ELR (cell line): ENCODE measurements at places on chromosomes 6 and 20.

- no peak for DNase-seq
Measured at GRCh38 chr20:41393705-41394066, 27.1 kb upstream of the EMILIN3 start.

DNA sequence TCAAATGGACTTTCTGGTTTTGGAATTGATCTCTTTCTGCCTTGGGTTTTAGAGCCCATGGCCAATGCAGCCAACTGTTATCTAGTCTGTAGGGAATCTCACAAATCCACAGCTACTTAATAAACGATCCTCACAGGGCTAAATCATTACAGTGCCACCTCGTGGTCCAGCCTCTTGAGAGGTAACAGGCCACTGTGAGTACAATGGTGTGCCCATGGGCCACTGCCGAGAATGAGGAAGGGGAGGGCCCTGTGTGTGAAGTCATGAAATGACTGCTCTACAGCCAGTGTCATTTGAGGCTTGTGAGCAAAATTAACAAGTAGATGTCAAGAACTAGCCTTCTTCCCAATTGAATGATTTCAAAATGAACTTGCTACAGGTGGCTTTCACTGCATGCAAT lies 54.3 kb upstream of the GMPR start:
- peak; percentile 49 for DNase-seq

DNA sequence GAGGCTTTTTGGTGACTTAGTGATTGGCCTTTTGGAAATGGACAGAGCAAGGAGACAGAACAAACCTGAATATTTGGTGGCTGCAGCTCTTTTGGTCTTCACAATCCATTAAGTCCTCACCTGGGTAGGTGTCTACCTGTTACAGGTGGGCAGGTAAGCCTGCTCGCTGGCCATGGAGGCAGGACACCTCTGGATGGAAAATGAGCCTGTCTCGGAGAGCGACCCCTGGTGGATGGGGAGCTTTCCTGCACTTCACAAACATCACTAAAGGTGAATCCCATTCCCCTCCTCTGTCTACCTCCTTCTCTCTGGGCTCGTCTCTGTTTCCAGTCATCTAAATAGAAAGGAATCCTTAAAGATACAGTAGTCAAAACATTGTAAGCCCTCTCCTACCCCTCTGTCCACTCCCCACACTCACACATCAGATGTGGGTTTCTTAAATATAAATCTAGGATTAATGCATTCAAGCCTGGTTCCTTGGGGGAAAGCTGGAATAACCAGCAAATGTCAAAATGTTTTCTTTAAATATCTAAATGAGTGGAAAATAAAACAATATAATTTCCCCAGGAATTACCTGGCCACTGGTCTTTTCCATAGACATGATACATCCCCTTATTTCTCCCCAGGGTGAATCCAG lies 304.9 kb downstream of the CDH26 start:
- DNase-seq = peak; percentile 57

- peak; percentile 99 for DNase-seq
Measured at GRCh38 chr6:17714879-17715851, 8.4 kb upstream of the NUP153 start.

GRCh38 chr6:109197061-109197460 lies 101.8 kb downstream of the CEP57L1 start:
- no peak for DNase-seq

GRCh38 chr20:50788045-50788991 lies 6.5 kb upstream of the BCAS4 start:
- DNase-seq = peak; percentile 87

- no peak for DNase-seq
Measured at GRCh38 chr6:75077701-75078100, 128.2 kb downstream of the COL12A1 start.

DNA sequence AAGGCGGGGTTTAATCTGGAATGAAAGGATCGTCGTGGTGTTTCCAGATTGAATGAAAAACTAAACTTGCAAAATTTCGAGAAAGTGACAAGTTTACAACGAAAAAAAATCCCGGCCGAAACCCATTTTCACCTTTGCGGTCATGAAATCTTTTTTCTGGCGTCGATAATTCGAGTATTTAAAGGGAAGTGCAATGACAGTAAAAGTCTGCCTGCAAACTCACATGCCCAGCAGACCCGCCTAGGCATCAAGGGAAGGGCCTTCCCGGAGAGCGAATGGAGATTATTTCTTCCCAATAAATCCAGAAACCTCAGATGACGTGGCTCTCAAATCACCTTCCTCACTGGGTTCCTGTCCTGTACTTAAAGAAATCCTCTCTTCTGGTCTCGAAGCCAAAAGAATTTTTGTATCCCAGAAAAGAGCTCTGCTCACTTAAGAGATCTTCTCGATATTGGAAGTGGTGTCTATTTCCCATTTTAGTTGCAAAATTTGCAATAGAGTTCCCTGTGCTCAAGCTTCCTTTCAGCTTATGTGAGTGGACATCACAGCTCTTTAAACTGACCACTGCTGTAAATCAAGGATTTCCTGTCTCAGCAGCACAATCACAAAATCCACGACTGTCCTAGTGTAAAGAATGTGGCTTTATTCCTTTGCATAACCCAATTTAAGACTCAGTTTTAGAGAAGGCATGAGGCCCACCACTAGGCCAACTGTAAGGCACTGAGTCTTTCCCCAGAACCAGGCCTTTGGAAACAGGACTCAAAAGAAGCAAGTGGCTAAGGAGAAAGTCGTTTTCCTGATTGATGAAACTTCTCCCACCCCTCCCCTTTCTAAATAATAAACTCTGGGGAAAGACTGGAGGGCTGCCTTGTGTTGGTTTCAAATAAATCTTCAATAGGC lies 3.9 kb downstream of the OLIG3 start:
- DNase-seq = no peak

DNA sequence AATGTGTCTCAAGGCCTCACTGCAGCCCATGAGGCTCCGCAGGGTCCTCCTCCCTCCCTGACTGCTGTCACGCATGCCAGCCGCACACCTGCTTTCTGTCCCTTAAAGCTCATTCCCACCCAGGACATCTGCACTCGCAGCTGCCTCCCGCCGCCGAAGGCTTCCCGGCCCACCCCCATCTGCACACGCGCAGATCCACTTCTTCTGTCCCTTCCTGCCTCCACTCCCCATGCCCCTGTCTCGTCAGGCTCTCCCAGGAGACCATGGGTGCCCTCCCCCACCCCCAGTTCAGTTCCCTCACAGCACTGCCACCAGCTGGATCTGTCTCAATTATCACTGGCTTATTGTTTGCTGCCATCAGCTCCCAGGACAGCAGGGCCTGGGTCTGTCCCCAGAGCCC lies 63.0 kb downstream of the RIPOR3 start:
- no peak for DNase-seq

DNA sequence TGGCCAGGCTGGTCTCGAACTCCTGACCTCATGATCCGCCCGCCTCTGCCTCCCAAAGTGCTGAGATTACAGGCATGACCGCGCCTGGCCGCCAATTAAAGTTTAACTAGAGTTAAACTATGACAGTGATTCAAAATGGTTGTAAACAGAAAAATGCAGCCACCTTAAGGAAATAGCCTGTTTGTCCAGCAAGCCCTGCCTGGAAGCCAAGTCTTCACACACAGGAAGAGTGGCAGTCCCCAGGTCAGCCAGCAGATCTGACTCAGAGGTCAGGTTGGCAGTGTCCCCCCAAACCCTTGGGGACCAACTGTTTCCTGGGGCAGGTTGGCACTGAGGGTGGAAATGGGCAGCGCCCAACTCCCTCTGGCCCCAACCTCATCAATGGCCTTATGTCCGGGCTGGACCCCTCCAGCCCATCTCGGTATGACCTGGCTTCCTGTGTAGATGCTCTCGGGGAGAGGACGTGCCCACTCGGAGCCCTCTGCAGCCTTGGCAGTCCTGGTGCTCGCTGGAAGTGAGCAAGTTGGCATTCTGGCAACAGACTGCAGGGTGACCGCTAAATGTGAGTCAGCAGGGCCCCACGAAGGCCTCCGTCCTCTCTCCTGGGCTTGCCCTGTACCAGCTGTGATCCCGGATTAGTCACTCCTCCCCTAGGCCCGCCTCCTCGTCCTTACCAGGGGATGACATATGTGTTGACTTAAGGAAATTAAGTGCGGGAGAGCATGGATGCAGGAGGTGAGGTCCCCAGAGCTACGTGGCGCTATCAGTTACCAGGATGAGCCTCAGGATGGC lies 9.7 kb upstream of the HSP90AB1 start:
- DNase-seq = peak; percentile 99

DNA sequence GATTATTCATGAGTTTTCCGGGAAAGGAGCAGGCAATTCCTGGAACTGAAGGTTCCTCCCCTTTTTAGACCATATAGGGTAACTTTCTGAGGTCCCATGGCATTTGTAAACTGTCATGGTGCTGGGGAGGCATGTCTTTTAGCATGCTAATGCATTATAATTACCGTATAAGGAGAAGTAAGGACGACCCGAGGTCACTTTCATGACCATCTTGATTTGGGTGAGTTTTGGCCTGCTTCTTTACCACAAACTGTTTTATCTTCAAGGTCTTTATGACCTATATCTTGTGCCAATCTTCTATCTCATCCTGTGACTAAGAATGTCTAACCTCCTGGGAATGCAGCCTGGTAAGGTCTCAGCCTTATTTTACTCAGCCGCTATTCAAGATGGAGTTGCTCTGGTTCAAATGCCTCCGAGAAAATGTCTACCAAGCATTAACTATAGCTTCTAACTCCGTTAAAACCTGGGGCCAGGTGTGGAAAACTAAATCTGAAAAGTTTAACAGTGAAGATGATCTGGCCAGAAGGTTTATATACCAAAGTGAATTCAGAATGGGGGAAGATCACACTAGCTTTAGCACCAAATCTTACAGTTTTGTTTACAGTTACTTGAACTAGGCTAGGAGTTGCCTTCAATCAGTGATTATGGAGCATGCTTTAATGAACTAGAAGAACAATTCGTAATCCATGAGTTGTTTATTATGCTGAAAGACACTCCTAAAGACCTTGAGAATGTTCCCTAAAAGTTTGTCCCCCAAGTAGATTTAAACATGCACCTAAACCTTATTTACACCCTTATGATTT lies 80.0 kb upstream of the TOP1 start:
- peak; percentile 60 for DNase-seq

DNA sequence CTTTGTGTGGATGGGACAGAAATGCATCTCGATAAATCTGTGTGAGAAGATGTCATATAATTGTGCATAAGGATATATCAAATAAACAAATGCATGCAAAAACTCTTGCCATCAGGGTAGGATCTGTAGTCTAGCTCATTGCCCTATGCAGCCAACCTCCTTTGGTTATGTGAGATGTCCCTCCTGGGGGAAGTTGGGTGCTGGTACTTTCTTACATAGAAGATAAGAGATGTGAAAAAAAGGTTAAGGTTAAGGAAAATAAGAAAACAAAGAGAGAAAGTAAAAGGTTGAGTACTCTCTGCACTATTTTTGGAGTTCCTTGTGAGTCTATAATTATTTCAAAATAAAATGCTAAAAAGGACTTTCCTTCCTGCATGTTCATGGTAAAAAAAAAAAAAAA lies 30.4 kb downstream of the ZDHHC14 start:
- no peak for DNase-seq

- peak; percentile 72 for DNase-seq
Measured at GRCh38 chr20:46307139-46307998, 929 bp downstream of the CDH22 start.

DNA sequence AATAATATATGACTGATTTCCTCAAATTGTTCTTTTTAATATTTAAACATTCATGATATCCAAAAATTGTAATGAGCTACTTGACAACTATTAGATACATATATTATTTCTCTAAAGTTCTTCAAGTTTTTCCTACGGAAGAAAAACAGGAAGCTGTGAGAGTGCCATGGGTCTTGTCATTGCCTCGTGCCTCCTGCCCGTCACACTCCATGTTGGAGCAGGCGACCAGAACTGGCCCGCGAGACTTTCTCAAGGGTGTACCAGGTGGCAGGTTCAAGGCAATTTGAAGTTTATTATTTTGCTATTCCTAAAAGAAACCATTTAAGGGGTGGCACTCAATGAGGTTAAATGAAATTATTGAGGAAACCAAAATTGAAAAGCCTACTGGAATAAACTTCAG lies 337.2 kb downstream of the HACE1 start:
- no peak for DNase-seq

GRCh38 chr20:40689100-40689942 lies at the start of gene MAFB:
TSS of gene MAFB (minus strand) at chr20:40689236. CDS start at chr20:40688850, 386 bp downstream.
- DNase-seq = peak; percentile 72

GRCh38 chr6:164129218-164129617 lies 714.7 kb downstream of the QKI start:
- no peak for DNase-seq

DNA sequence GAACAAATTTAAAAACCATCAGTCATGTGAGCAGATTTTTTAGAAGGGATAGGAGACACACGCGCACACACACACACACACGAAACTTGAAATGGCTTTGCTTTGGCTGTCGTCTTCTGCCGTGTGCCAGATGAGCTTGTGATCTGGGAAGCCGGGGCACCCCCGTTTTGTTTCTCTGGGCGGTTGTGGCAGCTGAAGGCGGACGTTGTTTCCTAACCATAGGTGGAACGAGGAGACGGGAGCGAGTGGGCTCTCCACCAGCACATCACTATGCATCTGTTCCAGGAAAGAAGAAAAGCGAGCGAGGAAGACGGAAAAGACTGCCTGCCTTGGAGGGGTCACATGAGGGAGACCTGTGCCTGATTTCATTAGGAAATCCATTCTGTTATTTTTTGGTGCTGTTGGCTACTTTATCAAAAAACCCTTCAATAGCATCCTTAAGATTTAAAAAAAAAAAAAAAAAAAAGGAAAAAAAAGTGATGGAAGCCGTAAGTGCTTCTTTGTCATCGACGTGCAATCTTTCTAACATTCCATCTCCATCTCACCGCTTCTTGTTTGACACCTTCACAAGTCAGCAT lies 142.1 kb downstream of the DTNBP1 start:
- DNase-seq = no peak

GRCh38 chr6:90375681-90376439 lies 79.2 kb upstream of the BACH2 start:
- DNase-seq = peak; percentile 71

- DNase-seq = no peak
Measured at GRCh38 chr6:150646228-150646627, 46.5 kb downstream of the PLEKHG1 start.

DNA sequence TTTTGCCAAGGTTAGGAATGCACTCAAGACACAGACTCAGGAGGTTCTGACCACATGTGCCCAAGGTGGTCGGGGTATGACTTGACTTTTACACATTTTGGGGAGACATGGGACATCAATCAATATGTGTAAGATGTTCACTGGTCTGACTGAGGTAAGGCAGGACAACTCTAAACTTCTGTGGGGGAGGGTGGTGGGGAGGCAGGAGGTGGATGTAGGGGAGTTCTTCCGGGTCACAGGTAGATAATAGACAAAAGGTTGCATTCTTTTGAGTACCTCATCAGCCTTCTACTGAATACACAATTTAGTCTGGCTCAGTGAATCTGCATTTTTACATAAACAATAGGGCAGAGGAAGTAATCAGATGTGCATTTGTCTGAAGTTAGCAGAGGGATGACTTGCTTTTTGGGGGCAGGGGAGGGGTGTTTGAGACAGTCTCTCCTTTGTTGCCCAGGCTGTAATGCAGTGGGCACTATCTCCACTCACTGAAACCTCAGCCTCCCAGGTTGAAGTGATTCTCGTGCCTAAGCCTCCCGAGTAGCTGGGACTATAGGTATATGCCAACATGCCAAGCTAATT lies 10.9 kb downstream of the ECHDC1 start:
- no peak for DNase-seq

GRCh38 chr6:34143884-34144580 lies 1.9 kb downstream of the GRM4 start:
- peak; percentile 43 for DNase-seq
